ENCODE measurements at places on chromosomes 3 and 15.

- no peak for DNase-seq
Measured at GRCh38 chr15:96031426-96032110, 298.9 kb upstream of the NR2F2 start.

- no peak for DNase-seq
Measured at GRCh38 chr3:119352863-119353527, 58.8 kb downstream of the ARHGAP31 start.

GRCh38 chr3:162134571-162134970 lies 638.0 kb downstream of the OTOL1 start:
- no peak for DNase-seq

- no peak for DNase-seq
Measured at GRCh38 chr3:38450853-38451252, 2.8 kb upstream of the ACVR2B start.

GRCh38 chr3:94162700-94163099 lies 99.8 kb downstream of the NSUN3 start:
- DNase-seq, result no peak

DNA sequence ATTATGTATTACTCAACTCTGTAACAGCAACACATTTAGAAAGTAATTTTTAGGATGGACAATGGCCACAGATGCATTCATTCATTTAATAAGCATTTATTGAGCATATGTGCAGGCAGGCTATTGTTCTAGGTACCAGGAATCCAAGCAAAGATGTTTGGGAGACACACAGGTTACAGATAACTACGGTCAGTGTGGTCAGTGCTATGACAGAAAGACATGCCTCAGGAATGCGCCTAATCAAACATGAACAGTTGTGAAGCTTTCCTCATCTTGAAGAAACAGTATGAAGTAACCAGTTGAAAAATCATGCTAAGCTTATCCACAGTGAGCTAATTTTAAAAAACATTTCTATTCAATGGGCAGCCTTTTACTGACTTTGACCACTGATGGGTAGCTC lies 155.4 kb upstream of the CCDC54 start:
- no peak for DNase-seq

DNA sequence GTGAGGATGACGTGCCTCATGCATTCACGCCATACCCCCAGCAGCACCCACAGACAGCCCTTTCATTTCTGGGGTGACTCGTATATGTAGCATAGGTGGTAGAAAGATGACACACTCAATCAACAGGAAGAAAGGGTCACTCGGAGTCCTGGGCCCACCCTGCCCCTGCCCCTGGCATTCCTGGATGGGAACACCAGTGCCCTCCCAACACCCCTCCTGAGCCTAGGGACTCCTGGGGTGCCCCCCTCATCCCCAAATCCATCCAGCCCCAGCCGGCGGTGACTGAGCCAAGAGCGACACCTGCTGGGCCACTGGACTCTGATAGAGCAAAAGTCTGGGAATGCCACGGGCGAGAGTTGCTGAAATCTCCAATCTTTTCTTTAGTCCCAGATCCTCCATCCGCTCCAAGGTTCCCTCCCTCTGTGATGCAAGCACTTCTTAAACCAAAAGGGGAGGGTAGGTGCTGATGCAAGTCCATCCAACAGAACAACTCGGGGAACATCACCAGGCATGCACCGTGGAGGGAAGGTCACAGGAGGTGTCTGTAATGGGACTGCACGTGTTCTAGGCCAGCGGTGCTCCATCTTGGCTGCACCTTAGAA lies 31.1 kb downstream of the ACAN start:
- no peak for DNase-seq

- no peak for DNase-seq
Measured at GRCh38 chr3:96416549-96417255, 397.7 kb upstream of the EPHA6 start.

GRCh38 chr3:71172951-71173350 lies 410.6 kb downstream of the FOXP1 start:
- no peak for DNase-seq

DNA sequence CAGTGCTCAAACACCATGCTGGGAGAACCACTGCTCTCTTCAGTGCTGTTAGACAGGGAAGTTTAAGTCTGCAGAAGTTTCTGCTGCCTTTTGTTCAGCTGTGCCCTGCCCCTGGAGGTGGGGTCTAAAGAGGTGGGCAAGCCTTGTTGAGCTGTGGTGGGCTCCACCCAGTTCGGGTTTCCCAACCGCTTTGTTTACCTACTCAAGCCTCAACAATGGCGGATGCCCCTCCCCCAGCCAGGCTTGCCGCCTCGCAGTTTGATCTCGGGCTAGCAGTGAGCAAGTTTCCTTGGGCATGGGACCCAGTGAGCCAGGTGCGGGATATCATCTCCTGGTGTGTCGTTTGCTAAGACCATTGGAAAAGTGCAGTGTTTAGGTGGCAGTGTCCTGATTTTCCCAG lies 670.2 kb upstream of the ALCAM start:
- DNase-seq, result no peak

- no peak for DNase-seq
Measured at GRCh38 chr3:194935061-194935460, 249.4 kb downstream of the FAM43A start.

GRCh38 chr3:147184794-147185193 lies 221.5 kb downstream of the ZIC4 start:
- no peak for DNase-seq

GRCh38 chr15:35629766-35630165 lies 83.8 kb upstream of the DPH6 start:
- no peak for DNase-seq

GRCh38 chr3:180680097-180680430 lies 775 bp upstream of the CCDC39 start:
- DNase-seq, result no peak

DNA sequence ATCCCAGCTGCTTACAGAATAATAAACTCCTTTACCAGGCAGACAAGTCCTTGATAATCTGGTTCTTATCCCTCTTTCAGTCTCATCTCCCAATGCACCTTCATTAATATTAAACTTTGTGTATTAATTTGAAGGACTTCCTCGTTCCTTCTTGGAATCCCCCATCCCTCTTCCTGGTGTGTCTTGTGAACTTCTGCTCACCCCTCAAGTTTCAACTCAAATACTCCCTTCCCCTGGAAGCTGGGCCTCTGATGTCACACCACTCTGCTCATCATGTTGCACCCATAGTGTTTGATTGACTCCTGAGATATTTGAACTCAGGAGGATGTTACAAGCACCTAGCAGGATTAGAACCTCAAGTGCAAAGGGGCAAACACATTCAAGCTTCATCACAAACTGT lies 3.3 kb upstream of the STT3B start:
- no peak for DNase-seq

DNA sequence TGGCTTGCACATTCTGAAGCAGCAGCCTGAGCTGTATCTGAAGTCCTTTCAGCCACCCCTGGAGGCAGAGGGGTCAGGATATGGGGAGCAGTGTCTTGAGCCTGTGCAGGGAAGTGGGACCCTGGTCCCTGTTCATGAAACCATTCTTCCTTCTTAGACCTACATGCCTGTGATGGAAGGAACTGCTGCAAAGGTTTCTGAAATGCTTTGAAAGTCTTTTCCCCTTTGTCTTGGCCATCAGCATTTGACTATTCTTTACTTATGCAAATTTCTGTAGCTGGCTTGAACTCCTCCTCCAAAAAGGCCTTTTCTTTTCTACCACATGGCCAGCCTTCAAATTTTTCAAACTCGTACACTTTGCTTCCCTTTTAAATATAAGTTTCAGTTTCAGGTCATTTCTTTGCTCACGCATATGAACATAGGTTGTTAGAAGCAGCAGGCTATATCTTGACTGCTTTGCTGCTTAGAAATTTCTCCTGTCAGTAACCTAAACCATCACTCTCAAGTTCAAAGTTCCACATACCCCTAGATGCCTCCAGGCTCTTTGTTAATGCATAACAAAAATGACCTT lies 62.3 kb downstream of the GALK2 start:
- no peak for DNase-seq

DNA sequence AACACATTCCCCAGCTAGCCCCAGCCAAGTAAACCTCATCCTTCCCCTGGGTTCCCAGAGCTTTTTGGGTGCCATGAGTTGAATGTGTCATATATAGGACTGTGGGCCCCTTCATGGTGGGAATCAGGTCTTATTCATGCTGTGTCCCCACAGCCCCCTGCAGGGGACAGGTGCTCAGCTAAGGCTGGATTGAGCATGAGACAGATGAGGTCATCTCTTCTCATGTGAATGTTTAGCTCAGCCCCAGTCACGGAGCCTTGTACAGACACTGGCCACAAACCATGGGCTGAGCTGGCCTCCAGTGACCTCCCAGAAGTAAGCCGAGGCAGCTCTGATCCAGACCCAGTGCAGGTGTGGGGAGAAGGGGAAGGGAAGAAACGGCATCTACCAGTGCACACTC lies 70.7 kb downstream of the C3orf70 start:
- DNase-seq, result no peak

DNA sequence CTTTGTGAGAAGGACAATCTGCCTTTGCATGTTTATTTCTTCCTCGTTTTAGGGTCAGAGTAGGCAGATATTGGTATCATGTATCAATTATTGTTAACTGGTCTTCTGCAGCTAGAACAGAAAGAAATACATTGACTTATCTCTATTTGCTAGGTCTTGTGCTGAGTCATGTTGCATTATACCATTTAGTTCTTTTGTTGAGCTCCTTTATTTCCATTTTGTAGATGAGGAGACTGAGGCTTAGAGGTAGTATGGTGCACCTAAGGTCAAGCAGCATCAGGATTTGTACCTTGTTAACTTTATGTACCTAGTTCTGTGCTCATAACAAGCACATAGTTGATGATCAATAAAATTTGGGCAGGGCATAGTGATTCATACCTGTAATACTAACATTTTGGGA lies 182.6 kb downstream of the ITPR1 start:
- DNase-seq, result no peak

DNA sequence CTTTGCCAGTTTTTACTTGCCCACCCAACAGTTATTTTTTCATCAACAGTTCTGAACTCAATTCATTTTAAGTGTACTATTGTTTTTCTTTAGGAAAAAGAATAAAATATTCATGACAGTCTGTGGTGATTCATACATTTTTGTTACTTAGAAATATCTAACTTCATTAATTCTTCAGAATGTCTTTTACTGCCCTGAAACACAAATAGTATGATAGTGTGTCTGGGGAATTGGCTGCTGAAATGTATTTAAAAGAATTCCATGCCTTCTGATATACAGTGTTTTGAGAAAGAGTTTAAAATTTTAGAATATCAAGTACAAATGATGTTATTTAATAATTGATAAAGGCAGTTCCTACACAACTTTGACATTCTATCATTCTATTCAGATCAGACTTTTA lies 854.1 kb downstream of the NAALADL2 start:
- DNase-seq, result no peak

DNA sequence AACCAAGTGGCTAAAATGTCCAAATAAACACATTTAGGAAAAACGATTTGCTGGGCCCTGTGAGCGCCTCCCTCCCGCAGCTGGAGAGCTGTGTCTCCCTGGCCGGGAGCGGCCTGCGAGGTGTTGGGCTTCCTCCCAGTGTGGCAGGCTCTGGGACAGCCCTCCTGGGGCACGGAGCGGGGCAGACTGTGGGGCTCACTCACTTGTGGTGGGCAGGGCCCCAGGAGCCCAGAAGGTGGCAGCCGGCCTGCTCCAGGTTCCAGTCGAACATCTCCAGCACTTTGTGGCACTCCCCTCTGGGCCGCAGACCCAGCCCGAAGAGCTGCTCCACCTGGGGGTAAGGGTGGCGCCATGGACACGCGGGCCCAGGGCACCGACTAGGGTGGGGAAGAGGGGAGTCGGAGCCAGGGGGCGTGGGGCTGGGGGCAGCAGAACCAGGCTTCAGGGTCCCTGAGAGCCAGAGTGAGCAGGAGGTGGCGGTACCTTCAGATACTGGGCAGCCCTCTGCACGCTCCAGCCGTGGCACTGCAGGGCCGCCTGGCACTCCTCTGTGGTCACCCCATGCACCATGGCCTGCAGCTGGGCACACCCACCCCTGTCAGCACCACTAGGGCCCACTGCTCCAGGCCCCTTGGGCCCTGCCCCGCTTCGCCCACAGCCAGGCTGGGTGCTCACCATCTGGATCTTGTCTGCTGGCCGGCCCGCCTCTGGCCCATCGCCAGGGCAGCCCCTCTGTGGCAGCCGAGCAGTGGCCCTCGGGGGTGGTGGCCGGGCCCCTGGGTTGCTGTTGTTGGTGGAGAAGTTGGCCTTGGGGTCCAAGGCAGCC lies 41.5 kb downstream of the TNK2 start:
- no peak for DNase-seq

DNA sequence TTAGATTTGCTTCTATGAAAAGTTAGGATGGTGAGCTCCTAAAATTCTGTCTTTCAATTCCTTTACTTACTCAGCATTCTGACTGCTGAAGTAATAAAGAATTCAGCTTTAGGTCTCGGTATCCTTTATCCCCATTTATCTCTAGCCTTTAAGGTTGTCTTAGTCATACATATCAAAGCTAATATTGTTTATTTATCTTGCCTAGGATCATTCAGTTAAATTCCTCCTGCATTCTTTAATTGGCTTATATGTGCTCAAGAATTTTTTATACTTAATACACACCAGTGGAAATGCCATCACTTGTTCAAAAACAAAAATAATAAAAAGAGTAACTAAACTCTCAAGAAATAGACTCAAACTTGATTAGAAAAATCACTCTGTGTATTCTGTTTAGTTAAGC lies 507.0 kb downstream of the ZPLD1 start:
- no peak for DNase-seq

DNA sequence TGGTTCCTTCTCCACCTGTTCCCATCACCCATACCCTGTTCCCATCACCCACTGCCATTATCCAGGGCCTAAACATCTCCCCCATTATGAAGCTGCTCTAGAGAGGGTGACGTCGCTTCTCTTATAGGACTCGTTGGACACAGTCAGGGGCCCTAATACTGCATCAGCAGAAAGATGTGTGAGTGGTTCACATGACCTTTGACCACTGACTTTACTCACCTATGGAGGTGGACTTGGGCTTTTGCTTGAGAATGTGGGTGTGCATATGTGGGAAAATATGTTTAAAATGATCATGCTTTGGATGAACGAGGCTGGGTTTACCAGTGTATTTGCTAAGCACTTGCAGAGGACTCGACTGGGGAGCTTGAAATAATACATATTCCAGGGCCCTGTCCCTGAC lies 26.8 kb downstream of the RBP2 start:
- no peak for DNase-seq

DNA sequence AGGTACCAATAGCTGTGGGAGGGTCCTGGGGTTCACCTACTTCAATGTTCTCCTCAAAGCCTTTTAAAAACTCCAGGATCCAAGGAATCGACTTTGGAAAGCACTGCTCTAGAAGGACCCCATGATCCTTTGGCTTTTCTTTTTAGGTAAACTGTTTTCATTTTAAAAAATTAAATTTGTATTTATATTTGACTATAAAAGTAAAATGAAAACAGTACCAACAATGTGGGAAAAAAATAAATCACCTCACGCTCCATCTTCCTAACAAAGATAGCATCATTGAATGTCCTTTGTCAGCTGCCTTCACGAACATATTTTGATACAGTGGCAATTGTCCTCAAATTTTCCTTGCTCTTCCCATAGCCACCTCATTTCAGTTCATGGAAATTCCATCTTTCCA lies 127.5 kb downstream of the PLD1 start:
- no peak for DNase-seq
